Fibroblast of pulmonary artery (primary cell): ENCODE measurements at places on chromosomes 6 and 20.

DNA sequence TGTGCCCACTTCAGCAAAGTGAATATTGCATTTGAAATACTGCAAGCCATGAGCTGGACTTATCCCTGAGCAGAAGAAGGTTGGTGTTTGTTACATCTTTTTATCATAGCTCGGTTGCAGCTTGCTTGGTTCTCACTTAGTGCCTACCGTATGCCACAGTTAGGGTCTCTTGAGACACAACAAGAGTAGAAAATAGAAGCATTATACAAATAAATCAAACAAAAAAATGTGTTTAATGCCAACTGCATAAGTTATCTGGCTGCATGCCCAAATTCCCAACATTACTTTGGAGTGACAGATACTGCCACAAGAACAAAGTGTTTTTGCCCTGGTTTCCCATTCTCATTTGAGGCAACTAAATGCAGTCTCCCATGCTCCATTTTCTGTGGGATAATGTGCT lies 53.9 kb upstream of the LAMP5 start:
- DNase-seq = peak; percentile 48

DNA sequence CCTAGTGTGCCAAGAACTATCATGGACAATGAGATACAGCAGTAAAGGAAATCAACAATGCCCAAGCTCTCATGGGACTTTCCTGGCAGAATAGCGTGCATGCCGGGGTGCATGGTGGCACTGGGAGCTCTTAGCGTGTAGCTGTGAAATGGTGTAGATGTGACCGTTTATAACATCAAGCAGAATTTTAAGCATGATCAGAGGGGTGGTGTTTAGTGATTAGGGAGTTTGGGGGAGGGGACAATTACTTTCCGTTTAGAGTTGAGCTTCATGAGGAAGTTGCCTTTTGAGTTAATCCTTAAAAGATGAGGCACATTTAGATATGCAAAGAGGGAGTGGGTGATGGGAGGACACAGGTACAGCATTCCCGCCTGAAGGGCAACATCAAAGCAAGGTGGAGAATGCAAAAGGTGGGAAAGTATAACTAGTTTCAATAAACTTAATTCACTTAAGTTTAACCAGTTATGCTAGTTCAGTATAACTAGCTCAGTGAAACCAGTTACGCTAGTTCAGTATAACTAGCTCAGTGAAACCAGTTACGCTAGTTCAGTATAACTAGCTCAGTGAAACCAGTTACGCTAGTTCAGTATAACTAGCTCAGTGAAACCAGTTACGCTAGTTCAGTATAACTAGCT lies 661.6 kb downstream of the QKI start:
- DNase-seq = no peak

DNA sequence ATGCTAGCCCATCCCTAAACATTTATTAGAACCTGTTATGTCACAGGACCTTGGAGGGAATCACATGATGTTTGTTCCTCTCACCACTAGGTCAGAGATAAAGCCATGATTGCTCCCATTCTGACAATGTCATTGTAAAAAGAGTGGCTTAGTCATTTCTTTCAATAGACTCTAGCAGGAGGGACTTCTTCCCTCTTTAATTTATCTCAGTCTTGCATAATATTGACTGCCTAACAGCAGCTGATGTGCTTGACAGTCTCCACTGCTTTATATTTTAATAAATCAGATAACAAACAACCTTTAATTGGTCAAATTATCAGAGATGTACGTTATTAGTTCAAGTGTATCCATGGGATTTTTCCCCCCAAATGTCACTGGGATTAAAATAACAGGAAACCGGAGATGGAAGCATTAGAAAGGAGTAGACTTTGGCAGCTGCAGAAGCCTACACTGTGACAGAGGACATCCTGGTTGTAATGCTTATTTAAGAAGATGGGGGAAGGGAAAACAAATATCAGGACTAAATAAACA lies 39.6 kb downstream of the LAMA4 start:
- DNase-seq = peak; percentile 75

- no peak for DNase-seq
Observed at GRCh38 chr20:13245250-13245723, 24.2 kb downstream of the ISM1 start.

DNA sequence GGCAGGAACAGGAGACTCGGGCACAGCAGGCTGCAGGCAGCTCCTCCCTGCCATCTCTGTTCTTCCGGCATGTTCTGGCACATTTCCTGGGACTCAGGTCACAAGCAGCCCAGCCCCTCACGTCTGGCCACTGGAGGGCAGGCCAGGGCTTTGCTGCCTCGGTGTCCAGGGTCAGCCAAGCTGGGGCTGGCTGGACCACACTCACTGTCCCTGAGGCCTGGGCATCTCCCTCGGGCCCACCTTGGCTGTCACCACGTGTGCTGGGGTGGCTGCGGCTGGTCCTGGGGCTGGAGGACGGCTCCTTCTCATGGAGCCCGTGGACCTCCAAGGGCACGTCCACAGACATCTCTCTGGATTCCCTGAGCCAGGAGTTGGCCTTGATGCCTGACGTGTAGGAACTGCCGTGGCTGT lies 18.5 kb downstream of the FRMD1 start:
- peak; percentile 79 for DNase-seq

- DNase-seq = no peak
Observed at GRCh38 chr6:27669295-27669623, 196.4 kb upstream of the ZNF184 start.

GRCh38 chr20:16194617-16195360 lies 378.5 kb downstream of the KIF16B start:
- DNase-seq = no peak

DNA sequence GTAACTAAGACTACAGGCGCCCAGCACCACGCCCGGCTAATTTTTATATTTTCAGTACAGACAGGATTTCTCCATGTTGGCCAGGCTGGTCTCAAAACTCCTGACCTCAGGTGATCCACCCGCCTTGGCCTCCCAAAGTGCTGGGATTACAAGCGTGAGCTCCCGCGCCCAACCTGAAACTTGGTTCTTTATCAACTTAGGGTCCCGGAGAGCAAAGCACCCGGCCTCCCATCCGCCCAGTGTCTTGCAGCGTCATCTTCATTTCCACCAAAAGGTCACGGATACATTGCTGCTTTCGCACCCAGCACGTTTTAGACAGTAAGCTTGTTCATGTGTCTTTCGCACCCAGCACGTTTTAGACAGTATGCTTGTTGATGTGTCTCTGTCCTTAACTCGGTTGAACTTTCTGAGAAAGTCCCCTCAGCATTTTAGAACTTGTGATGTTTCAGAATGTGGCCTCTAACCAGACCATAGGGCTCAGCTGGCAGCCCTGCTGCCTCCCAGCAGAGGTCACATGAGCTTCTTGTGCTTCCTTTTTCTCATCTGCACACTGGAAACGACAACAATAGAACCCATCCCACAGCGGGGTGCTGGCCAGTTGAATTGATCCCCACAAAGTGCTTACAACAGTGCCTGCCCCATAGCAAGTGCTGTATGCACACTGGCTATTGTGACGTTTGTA lies 48.8 kb downstream of the PRR18 start:
- no peak for DNase-seq

DNA sequence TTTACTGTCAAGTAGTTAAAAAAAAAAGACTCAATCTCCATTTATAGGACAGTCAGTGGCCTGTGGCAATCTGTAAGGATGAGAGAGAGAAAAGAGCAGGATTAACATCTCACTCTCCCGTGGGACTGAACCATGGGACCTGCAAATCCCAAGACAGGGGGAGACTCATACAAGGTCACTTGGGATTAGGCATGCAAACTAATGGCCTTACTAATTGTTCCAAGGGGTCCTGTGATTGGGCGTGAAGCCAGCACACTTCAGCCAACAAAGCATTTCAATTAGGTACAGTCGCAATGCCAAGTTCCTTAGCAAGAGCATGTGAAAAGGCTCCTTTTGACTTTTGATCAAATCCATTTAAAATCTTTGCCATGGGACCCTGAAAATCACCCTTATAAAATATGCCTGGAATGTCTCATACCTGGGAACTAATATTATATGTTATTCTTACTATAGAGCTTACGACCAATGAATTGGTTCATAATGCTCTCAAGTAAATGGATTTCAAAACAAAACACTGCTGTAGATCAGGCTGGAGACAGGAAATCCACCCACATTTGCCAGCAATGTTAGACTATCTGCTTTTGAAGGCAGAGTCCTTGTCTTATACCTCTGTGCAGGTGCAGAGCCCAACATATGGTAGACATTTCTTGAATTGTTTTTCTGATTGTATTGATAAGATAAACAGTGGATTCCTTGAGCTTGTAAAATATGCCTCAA lies 412.5 kb downstream of the GJA1 start:
- DNase-seq = no peak

GRCh38 chr6:160034036-160034930 lies 65.4 kb downstream of the IGF2R start:
- DNase-seq = no peak

- no peak for DNase-seq
Observed at GRCh38 chr6:163057260-163057659, 329.5 kb downstream of the PACRG start.

- DNase-seq = no peak
Observed at GRCh38 chr6:163092876-163093275, 321.6 kb upstream of the QKI start.

DNA sequence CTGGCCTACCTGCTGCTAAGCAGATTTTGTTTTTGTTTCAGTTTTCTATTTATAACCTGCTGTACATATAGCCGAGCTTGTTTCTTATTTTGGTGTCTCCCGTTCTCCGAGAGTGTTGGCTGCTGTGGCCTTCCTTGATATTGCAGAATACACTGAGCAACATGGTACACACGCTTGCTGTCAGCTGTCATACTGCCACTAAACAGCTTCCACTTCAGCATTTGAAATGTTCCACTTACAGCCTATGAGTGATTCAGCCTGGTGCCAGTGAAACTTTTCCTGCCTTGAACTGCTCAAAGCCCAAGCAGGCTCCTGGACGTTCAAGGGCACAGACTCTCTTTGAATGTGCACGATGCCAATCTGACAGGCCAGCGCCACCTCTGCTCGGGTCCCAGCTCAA lies 87.1 kb downstream of the PSMG4 start:
- DNase-seq = no peak

DNA sequence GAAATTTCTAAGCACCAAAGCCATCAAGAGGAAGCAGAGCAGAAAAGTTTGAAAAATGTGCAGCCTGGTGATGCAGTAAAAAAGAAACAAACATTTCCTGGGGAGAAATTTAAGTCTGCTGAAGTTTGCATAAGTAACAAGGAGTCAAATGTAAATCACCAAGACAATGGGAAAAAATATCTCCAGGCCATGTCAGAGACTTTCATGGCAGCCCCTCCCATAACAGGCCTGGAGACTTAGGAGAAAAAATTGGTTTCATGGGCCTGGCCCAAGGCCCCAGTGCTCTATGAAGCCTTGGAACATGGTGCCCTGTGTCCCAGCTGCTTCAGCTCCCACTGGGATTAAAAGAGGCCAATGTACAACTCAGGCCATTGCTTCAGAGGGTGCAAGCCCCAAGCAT lies 30.1 kb upstream of the EPM2A start:
- no peak for DNase-seq

GRCh38 chr6:22732176-22732970 lies 163.0 kb downstream of the HDGFL1 start:
- peak; percentile 14 for DNase-seq

DNA sequence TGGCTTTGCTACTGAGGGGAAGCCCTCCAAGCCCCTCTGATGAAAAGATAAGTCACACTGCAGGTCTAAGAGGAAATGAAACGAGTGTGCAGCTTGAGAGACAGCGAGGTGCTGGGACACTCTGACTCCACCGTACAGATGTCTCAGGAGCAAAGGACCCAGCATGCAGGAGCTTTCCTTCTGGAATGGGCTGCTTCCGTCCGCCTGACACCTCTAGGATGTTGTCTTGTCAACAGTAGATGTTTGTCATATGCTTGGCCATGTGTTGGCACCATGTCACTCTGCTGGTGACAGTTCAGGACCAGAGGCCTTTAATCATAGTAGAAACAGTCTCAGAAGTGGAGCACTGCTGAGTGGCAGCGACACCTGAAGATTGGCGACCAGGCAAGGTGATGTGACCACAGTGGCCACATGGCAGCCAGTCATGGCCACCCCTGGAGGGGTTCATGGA lies 46.7 kb downstream of the SLC24A3 start:
- DNase-seq = no peak

DNA sequence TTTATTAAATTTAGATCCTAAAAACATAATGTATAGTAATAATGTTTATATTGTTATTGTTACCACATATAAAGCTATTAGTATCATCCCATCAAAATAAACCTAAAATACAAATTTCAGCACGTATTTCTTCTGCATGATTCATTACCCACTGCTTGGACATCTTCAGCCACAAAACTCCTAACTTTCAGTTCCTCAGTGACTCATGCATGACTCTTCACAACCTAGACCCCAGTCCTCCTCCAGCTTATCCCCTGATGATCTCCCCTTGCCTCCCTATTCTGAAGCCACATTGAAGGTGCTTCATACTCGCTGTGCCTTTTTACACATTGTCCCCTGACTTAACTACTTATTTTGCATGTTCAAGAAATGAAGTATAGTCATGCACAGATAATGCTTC lies 11.2 kb upstream of the GPRC6A start:
- peak; percentile 3 for DNase-seq

GRCh38 chr6:1604158-1605003 lies 5.3 kb upstream of the FOXC1 start:
- DNase-seq = peak; percentile 48

DNA sequence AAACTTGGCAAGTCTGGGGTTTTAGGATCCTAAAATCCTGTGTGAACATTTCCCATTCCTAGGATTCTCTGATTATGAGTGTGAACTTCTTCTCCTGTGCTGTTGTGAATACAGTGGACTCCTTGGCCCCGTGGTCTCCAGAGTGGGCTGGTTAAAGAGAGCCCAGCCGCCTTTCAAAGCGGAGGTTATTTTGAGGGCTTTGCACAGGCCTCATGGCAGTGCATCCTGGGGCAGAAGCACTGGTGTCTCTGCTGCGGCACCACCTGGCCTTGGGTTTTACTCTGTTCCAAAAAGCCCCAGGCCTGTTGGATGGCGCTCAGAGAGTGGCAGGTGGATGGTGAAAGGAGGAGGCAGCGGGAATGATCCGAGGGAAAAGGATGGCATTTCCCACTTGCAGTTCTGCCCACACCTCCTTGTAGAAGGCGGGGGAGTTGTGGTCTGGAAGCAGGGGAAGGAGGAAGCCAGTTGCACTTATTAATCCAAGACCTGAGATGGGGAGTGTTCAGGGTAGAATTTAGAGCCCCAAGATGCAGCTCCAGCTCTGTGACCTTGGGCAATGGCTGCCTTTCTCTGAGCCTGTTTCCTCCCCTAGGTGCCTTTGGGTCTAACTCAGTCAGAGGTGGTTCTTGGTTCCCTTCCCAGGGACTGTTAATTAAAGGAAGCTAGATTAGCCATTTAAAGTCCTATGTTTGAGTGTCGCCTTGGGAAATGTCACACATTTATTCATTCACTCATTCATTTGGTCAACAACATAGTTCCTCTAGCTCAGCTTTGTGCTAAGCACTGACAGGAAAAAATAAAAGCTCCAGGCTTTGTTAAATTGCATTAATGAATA lies 22.4 kb downstream of the MMP24 start:
- no peak for DNase-seq

DNA sequence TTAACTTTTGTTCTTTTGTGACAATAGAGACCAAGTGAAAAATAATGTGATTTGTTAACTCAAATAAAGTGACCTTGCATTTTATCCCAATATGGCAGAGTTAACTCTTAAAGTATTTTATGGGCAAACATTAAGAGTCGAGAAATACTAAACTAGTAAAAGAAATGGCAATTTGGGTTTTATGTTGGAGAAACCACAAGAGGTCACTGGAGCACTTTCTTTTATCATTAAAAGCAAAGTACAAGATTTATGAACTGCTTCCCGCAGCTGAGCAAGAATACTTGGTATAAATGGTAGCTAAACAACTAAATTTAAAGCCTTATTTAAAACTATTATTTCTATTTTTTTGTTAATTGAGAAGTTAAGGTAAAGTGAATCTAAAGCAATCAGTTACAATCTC lies 33.5 kb upstream of the MCM9 start:
- peak; percentile 50 for DNase-seq

- DNase-seq = peak; percentile 91
Observed at GRCh38 chr6:117449549-117450439, 24.1 kb upstream of the ROS1 start.
